Foreskin fibroblast (primary cell): ENCODE measurements at places on chromosomes 5 and 9.

DNA sequence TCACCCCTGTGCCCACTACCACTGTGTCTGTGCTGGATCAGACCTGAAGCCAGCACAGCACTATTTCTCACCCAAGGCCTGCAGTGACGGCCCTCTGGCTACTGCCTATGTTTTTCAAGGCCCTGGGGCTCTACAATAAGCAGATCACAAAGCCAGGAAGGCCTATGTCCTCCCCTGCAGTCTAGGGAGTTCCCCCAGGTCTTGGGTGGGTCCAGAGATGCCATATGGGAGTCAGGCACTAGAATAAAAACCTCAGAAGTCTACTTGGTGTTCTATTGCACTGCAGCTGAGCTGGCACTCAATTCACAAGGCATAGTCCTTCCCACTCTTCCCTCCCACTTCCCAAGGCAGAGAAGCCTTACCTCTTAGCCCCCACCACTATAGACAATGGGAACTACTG, 107.1 kb downstream of the FBXO4 start:
- no peak for DNase-seq

GRCh38 chr5:21858441-21858840, 994.7 kb downstream of the CDH12 start:
- DNase-seq = no peak

DNA sequence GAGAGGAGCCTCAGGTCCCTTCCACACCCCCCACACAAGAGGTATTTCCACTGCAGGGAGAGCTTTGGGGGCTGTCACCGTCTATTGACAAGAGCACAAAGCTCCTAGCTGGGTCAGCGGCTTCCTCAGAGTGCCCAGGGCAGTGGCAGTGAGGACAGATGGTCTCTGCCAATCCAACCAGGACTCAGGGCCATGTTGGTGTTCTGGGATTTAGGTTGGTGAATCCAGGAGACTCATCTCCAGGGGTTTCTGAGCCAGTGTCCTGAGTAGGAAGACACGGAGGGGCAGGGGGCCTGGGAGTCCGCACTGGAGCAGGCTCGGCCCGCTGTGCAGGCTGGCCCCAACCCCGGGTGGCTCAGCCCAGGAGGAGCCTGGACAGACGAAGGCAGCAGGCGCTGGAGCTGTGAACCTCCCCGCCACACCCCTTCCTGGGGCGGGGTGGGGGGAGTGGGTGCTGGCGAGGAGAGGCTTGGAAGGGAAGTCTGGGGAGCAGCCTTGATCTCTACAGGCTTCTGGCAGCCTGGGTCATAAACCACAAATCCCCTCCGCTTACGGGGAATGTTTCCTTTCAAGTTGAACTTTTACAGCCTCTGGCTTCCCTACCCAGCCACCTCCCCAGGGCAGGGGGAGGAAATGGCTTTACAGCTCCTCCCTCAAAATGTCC, 19.6 kb downstream of the CRB2 start:
- no peak for DNase-seq

DNA sequence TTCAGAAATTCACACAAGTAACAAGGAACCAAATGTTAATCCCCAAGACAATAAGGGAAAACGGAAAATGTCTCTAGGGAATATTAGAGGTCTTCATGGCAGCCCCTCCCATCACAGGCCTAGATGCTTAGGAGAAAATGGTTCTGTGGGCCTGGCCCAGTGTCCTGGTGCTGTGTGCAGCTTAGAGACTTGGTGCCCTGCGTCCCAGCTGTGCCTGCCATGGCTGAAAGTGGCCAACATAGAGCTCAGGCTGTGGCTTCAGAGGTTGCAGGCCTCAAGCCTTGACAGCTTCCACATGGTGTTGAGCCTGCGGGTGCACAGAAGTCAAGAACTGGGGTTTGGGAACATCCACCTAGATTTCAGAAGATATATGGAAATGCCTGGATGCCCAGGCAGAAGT, 942.3 kb downstream of the PTPRD start:
- no peak for DNase-seq

DNA sequence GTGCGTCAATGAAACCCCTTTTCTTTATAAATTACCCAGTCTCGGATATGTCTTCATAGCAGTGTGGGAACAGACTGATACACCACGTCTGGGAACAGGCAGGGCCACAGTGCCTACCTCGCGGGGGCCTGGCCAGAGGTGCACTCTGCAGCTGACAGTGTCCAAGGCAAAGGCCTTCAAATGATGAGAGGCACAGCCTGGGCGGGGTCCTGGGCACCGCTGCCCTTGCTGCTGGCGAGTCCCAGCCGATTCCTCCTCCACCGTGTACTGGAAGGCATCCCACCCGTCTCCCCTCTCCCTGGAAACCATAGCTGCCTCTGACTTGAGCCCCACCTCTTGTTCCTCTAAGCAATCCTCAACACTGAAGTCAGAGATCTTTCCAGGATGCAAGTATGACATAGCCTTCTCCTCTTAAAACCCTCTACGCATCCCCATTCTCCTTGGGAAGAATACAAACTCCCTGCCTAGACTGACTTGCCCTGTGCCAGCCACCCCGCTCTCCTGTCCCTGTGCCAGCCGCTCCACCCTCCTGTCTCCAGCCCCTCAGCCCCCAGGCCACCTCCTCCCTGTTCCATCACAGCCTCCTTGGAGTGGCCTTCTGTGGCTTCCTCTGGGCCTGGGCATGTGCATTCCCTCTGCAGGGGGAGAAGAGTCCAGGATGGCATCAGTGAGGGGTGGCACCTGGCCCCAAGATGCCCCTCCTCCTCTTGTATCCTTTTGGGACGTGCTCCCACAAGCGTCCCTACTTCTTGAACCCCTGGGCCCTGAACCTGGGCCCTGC, 8.1 kb upstream of the COL5A1 start:
- no peak for DNase-seq

GRCh38 chr5:86862093-86862492, 244.4 kb downstream of the COX7C start:
- no peak for DNase-seq

DNA sequence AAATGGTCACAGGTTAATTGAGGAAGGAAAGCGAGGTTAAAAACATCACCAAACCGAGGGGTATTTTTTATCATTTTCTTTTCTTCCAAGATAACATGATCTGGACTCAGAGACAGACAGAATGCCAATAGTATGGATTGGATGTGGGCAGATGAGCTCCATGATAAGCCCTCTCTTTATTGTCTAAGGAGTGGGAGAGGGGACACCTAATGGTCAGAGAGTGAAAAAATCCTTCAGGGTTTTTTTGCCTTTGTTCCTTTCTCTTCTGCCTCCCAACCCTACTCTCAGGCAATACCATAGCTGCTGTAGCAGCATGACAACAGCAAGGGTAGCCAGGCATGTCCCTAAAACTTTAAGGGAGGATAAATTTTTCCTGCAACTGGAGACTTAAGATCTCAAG, 94.7 kb downstream of the DIRAS2 start:
- no peak for DNase-seq

- peak; percentile 77 for DNase-seq
Observed at GRCh38 chr5:154179846-154180710, 10.5 kb upstream of the GALNT10 start.

GRCh38 chr9:87581513-87581912, 83.8 kb downstream of the DAPK1 start:
- DNase-seq = peak; percentile 14

GRCh38 chr5:1439388-1440097, 5.7 kb downstream of the SLC6A3 start:
- no peak for DNase-seq

GRCh38 chr9:30774326-30774725, 1610.1 kb upstream of the ACO1 start:
- no peak for DNase-seq

DNA sequence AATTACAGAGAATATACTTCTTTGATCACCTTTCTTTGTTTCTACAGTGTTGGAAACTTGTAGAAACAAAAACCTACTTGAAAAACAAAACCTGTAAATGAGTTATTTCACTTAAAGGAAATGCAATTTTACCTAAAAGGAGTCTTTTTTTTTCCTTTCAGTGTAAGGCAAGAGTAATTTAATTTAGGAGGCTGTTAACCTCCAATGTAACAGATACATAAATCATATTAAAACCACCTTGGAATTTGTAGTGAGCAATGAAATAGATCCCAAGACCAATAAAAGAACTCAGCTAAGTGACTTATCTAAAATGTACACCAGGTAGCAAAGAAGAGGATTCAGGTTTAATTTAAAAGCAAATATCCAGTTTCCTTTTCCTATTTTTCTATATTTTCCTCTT, 524.8 kb downstream of the CSNK1G3 start:
- DNase-seq = no peak
